ENCODE measurements at places on chromosomes 7 and 10.

DNA sequence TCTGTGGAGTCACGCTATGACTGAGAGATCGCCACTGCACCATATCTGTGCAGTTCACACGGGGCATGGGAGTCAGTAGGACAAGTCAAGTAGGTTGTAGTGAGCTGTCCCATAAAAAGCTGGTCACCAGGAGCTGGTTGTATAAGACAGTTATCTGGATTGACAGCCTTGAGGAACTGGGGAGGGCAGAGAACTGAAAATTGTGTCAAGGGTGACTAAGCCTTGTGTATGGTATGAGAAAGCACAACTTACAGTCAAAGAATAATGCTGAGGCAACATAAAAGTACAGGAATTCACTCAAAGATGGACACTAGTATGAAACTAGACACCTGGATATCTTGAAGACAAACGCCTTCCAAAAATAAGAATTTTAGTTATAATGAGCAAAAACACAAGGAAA, 564.9 kb downstream of the POM121L12 start:
- DNase-seq: no peak

- DNase-seq: no peak
These were observed 123.2 kb upstream of the CACNA2D1 start for GRCh38 chr7:82566752-82567151.

DNA sequence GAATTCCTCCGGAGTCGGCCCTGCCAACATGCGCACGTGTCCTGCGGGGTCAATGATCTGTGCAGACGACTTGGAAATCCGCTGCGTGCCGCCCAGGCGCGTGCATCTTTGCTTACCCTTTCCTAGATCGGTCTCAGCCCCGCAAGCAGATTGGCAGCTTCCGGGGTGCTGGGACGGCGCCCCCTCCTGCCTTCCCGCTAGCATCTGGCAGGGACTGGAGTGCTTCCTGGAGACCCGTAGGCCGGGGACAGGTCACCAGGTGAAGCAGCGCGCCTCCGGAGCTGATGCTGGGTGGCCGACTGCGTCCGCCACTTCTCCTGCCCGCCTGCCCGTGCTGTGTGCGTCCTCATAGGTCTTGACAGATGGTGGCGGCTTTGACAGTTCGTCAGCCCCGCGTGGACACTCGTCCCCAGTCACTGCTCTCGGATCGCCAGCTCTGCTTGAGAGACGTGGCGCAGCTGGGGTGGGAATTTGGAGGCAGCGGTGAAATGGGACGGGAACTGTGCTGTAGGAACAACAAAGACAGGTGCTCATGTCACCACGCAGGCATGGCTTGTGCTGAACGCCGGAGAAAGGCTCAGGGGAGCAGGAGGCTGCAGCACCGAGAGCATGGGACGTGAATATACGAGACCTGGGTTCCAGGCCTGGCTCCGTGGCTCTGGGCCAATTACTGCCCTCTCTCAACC, 21.9 kb upstream of the KCNK18 start:
- DNase-seq: peak; percentile 15

GRCh38 chr10:112746329-112746728, 203.7 kb upstream of the TCF7L2 start:
- DNase-seq: no peak

DNA sequence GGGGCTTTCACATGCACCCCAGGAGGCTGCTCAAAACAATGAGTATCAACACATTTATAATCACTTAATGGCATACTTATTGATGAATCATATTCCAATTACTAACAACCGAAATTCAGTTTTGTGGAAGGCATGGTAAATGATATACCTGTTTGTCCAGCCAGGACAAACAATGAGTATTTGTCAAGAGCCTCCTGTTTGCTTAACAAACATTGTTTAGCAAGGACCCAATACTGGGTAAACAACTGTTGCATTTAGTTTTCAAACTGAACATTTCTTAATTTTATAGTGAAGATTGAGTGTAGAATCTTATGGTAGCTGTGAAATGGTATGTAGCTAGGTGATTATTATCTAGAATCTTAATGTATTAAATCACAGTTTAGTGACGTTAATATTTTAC, 473.7 kb downstream of the ATRNL1 start:
- DNase-seq: no peak

DNA sequence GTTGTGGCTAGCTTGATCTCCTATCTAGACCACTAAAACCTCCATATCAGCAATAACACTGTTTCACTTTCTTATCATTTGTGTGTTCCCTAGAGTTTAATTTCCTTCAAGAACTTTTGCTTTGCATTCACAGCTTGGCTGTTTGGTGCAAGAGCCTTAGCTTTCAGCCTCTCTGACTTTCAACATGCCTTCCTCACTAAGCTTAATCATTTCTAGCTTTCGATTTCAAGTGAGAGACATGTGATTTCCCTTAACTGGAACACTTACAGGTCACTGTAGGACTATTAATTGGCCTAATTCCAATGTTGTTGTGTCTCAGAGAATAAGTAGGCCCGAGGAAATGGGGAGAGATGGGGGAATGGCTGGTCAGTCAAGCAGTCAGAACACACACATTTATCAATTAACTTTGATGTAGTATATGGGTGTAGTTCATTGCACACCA, 10.6 kb upstream of the BPGM start:
- peak; percentile 6 for DNase-seq

GRCh38 chr10:23818484-23818883, 379.6 kb downstream of the OTUD1 start:
- DNase-seq: no peak

- DNase-seq: no peak
These were observed 130.0 kb downstream of the PDE1C start for GRCh38 chr7:31940167-31940566.

- DNase-seq: no peak
These were observed 19.3 kb downstream of the UNCX start for GRCh38 chr7:1251796-1252539.

DNA sequence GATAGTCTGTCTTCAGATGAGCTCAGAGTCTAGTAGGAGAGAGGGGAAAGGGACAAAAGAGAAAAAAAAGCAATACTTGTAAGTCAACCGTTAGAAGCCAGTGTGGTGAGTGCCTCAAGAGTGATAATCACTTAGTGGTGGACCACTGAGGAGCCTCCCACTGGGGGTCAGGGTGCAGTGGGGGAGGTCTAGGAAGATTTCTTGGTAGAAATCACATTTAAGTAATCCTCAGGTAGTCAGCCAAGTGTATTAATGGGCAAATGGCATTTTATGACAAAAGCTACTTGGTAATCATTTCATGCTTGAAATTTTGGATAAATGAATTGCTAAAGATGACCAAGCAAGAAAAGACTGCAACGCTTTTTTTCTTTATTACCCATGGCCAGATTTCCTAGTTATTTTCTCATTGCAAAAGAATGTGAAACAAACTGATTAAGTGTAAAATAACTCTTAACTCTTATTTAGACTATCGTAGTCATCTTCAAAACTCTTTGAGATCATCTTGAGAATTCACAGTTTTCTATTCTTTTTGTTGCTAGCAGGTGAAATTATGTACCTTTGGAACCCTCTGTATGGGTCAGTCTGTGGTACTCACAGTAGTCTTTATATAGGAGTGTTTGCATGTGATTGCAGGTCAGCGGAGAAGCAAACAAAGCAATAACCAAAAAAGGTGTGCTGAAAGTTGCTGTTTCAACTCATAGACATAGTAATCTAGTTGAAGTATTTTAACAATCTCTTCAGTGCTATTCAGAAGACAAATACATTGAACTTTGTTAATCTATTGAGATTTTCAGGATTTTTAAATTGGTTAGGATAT, 63.9 kb downstream of the PPP1R9A start:
- no peak for DNase-seq

DNA sequence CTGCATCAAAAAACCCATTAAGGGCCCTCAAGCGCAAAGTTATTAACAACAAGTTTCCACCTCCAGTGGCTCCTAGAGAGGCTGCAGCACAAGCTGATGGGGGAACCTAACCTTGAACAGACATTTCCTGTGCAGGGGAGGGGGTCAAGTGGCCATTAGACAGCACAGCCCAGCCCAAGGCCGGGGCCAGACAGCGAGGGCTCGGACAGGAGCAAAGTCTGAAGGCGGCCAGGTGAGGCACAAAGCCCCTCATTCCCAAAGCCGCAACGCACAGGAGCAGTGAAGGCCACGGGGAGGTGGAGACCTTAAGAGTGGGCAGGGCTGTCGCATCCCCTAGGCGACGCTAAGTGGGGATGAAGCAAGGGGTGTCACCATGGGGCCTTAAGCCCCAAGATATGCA, 73.2 kb upstream of the ZNF746 start:
- DNase-seq: no peak

DNA sequence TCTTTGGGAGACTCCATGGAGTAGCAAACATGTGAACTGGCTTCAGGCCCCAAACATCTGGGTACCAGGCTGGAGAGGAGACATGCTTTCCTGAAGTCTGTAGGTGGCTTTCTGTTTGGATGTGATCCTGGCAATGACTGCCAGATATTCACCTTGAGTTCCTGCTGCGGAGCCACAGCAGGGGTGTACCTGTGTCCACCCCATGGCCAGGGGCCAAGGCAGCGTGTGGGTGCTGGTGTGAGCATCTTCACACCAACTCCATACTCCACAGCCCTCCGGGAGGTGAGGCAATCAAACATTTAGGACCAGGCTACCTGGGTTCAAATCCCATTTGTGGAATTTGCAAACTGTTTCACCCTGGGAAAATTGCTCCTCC, 113.0 kb downstream of the ADCY1 start:
- no peak for DNase-seq

GRCh38 chr7:77338260-77338659, 77.9 kb downstream of the GSAP start:
- peak; percentile 68 for DNase-seq

GRCh38 chr7:111138193-111138569, 47.3 kb downstream of the LRRN3 start:
- DNase-seq: peak; percentile 60

- peak; percentile 61 for DNase-seq
These were observed 573 bp downstream of the BLVRA start for GRCh38 chr7:43758822-43759683.

DNA sequence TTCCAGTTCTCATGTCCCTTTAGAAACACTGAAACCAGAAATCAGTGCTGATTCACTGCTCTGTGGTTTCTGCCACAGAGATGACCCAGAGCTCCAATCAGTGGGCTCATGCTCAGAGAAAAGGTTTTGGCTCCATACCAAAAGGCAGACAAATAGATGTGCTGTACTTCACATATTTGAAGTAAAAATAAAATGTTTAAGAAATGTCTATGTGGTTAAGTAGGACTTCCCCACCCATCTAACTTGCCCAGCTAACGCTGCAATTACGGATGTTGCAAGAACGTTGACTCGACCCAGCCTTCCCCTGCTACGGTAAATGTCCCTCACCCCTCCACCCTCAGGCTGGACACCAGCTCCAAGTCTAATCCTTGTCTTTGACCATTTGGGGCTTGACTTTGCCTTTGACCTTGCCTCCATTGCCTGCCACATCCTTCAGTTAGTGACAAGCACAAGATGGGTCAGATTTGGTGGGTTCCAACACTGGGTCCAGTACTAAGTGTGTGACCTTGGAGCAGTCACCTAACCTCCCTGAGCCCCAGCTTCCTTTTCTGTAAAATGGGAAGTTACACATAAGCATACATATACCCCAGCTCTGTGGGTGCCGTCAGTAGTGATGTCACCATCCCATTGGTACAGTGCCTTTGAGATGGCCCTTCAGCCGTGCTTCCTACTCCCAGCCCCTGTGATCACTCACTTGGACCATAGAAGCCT, 95.8 kb downstream of the CHST15 start:
- DNase-seq: peak; percentile 93

DNA sequence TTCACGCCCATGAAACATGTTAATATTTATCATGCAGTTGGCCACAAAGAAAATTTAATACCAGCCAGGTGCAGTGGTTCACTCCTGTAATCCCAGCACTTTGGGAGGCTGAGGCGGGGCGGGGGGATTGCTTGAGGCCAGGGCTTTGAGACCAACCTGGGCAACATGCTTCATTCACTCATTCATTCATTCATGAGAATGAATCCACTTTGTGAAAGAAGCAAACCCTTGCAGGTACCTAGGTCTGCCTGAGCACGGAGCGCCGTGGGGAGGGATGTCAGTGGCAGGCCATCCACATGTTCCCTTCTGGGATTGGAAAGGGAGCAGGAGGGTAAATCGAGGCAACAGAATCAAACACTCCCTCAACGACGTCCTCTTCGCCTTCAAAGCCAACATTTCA, 4.7 kb downstream of the ANXA11 start:
- no peak for DNase-seq

DNA sequence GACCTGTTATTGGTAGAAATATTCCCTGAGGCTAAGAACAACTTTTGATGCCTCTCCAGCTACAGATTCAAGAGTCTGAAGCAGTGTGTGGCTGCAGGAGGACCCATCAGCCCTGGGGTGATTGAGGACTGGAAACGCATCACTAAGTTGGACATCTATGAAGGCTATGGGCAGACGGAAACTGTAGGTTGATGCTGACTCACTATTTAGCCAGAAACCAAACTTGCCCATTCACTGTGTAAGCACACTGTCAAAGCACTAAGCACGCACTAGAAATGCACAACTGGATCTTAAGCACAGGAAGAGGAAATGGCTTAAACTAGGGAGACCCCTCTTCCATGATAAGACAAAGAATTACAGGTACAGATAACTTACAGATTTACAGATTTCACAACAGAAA, 20.8 kb downstream of the ACSM6 start:
- no peak for DNase-seq

DNA sequence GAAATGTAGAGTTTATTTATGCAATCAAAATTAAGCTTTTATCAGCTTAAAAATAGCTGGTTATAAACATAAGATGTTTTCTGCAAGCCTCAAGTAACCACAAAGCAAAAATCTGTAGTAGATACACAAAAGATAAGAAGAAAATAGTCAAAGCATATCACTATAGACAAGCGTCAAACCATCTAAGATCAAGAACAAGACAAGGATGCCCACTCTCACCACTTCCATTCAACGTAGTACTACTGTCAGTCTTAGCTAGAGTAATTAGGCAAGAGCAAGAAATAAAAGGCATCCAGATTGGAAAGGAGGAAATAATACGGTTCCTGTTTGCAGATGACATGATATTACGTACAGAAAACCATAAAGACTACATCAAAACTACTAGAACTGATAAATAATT, 17.5 kb upstream of the CYP2E1 start:
- no peak for DNase-seq

DNA sequence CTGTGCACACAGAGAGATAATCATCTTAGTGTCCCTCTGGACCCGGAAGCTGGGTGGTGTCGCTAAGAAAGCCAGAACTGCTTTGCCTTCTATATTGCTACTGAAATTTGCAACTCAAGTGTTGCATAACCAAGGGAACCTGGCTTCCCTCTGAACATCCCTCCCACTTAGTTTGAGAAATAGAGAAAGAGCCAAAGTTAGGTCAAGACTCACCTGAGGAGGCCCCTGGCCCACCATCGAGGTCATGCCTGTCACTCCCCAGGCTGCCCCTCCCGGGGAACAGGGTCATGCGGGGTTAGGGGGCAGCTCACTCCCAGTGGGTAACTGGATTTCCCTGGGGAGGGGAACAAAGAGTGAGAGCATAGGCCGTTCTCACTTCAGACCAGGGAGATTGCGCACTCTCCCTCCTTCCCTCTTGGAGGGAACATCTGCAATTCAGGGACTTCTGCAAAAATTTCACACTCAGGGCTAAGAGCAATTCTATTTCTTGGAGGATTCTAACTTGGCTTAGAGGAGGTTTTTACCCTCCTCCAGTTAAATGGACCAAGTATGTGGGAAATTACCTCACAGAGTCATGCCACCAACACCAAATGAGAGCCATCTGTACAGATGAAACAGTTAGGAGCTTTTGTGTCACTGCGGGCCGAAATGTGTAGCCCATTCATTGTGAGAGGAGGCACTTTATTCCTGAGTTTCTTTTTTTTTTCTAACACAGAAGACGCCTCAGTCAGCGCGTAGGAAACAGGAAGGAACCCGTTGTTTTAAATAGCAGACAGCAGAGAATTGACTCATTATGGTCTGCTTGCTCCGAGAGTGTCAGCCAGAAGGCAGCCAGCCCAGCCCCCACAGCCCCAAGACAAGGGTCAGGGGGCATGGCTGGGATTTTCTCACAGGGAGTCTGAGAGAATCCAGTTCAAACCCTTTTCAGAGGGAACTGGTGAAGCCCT, 221.3 kb downstream of the ARHGAP12 start:
- peak; percentile 95 for DNase-seq

Measured in suppressor macrophage (primary cell).